NCI-H524 treated with DMSO at 0.1 percent for 48 hours (cell line): ENCODE measurements at places on chromosomes 4 and X.

DNA sequence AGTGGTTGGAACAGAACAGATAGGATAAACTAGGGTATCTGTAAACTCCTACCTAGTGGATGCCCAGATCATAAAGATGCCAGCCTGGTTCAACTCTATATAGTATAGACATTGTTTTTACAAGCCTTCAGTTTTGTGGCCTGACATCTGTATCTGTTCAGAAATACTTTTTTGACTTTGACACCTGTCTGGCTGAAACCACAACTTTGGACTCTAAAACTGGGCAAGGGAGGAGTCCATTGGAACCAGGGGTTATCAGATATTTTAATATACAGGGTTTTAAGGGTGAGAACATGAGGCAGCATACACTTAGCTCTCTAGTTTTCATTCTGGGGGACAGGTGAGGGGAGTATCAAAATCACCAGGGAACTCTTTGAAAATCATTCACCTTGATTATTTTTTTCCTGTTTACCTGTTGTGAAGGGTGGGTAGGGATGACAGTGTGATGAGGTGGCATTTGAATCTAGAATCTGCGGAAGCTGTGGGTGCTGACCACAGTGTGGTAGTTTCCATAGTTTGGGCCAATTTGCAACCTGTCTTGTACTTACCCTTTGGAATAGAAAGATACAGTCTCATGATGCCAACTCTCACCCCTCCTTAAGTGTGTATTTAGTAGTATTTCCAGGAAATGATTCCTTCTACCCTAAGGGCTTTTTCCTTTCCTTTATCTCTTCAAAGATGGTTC, 20.6 kb downstream of the GAB1 start:
- DNase-seq = no peak

DNA sequence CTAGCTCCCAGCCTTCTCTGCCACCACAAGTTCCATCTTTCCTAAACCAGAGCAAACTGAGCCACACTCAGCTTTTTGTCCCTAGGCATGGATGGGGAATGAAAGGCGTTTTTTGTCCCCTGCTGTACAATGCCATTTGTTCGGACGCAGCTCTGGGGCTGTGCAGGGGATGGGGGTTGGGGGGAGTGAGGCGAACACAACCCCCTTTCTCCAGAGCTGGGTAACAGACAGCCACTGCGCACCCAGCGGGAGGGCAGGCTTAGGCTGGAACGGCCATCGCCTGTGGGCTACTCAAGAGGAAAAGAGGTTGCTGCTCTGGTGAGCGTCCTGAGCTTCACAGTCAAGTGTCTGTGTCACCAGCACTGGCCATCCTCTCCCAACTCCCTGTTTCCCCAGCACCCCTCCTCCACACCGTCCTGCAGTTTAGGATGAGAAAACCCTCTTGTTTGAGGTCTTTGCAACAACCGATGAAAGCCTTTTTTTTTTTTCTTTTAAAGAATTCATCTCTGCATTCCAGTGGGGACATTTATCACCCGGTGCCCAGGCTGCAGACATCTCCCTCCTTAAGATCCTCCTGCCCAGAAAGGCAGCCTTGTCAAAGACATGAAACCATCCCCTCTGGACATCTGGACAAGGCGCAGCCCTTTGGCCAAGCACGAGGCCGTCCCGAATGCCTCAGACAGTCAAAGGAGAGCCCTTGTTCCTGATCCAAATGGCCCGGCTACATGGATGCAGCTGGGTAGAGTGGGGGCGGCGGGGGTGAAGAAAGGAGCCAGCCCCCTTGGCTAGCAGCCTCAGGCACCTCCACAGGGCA, 419.6 kb downstream of the BCOR start:
- no peak for DNase-seq

DNA sequence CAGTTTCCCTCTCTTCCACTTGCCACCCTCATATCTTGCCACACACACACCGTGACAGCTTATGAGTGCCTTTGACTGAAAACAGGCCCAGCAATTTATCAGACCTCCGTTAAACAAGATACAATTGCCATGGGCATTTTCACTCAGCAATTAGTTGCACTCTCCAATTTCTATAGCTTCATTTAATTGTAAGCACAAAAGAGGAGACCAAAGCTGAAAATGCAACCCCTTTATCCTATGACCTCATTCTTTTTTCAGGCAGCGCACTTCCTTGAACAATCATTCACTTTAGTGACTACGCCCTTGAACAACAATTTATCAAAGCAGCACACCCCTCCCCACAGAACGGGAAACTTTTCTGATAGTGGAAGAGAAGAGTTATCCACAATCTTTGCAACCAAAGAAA, 4.1 kb downstream of the POF1B start:
- no peak for DNase-seq

GRCh38 chrX:20595928-20596575, 329.3 kb upstream of the RPS6KA3 start:
- no peak for DNase-seq

GRCh38 chr4:155766622-155767021, 7.8 kb downstream of the GUCY1B1 start:
- DNase-seq = no peak

DNA sequence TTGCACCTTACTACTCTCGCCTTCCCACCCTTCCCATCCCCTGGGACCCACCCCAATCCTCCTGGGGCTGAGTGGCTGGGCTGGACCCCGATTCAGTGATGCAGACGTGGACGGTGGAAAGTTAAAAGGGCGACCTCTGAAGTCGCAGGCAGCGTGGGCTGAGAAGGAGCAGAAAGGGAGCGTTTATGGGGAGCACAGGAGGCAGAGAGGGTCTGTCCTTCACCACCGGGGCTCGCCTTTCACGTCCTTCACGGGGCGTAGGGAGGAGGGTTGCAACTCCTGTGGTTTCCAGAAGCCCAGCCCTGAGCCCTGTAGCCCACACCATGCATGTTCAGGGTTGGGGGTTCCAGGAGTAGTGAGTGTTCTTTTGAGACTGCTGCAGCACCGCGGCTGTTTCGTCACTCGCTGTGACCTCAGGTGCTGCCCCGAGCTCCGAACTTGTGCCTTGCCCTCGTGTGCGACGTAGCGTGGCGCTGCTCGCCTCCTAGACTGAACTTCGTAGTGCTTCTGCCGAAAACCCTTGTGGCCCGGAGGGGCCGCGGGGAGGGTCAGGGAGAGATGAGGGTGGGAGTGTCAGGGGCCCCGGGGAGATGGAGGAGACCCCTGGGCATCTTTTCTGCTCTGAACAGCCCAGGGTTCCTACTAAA, 1.6 kb downstream of the NHS start:
- no peak for DNase-seq

GRCh38 chr4:176320976-176321361, 1.2 kb downstream of the SPCS3 start:
- DNase-seq = no peak

DNA sequence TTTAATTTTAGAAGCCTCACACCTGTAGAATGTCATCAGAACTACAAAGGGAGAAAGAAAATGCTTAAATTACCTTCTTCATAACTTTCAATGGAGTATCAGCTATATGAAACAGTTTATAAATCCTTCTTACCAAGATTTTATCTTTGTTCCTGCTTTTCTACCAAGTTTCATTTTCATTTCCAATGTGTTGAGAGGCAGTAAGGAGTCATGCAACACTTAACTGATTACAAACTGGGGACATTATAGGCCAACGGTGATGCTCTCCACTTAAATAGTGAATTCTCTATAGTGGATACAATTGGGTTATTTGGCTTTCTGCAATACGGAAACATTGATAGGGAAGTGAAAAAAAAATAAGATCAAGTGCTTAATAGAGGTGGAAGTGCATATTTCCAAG, 145.2 kb upstream of the FTHL17 start:
- no peak for DNase-seq
